RWPE1 (cell line): ENCODE measurements at places on chromosomes 4 and X.

- no peak for DNase-seq
Measured at GRCh38 chr4:26858947-26859401, 1.7 kb upstream of the STIM2 start.

DNA sequence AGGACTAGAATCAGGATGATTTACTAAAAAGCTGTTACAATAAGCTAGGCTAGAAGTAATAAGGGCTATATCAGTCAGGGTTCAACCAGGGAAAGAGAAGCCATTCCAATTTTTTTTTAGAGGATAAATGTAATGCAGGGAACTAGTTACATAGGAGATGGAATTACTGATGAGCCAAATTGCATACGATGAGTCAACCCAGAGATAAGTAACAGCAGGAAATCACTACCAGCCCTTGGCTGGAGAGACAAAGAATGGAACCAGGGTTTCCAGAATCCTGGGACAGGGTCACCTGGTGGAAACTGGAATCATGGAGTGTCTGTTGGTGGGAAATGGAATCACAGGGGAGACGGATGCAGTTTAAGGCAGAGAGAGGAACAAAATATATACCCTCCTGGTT is 13.1 kb upstream of the MAGEA4 start:
- DNase-seq = no peak

DNA sequence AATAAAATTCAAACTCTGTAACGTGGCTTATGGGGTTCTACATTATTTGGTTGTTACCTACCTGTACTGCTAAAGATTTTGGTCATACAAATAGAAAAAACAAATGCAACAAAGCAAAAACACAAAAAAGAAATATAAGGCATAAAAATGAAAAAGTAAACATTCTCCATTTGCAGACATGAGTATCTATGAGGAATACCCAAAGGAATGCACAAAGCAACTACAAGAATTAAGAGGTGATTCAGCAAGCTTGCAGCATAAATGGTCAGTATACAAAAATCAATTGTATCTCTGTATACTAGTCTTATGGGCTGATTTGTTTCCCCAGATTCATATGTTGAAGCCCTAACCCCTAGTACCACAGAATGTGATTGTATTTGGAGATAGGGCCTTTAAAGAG is 3.6 kb upstream of the PDE5A start:
- peak; percentile 10 for DNase-seq

- DNase-seq = no peak
Measured at GRCh38 chr4:29983890-29984289, 736.3 kb upstream of the PCDH7 start.

DNA sequence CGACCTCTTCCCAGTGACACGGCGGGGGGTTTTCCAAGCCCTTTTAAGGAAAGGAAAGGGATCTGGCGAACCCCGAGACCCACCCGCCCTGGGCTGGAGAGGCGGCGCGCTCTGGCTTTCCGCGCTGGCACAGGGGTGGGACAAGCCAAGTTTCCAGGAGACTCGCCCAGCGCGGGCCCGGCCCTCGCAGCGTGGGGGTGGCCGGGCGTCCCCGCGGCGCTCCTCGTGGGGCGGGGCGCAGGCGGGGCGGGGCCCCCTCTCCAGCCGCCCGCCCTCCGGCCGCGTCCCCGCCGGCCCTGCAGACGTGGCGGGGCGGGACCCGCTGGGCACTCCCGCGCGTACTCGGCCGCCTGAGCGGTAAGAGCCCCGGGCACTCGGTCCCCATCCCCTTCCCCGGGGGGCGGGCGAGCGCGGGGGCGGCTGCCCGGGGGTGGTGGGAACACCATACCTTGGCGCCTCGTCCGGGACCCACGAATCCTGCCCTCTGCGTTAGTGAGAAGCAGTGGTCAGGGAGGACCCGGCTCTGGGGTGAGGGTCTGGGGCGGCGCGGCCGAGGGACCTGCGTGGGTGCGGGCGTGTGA is at the start of gene FAM114A1:
TSS of gene FAM114A1 (plus strand) at position 329 of the 581 bp plus-strand sequence. CDS start 10,273 bp downstream, outside the sequence.
- DNase-seq = peak; percentile 79

- no peak for DNase-seq
Measured at GRCh38 chr4:689723-690122, 772 bp upstream of the SLC49A3 start.

DNA sequence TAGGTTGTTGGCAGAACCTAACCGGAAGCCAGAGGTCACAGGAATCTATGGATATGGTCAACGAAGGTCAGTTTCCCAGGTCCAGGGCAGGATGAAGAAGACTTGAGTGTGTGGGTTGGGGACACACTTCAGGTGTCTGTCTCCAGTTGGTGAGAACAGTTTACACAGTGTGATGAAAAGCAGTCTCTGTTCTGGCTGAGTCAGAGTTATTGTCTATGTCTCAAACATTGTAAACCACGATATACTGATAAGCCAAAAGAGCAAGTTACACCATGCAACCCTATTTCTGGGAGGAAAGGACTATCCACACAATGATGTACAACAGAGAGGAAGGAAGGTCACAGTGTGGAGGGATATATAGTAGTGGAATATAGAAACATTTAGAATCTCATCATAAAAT is 187.1 kb upstream of the C1QTNF7 start:
- DNase-seq = no peak

DNA sequence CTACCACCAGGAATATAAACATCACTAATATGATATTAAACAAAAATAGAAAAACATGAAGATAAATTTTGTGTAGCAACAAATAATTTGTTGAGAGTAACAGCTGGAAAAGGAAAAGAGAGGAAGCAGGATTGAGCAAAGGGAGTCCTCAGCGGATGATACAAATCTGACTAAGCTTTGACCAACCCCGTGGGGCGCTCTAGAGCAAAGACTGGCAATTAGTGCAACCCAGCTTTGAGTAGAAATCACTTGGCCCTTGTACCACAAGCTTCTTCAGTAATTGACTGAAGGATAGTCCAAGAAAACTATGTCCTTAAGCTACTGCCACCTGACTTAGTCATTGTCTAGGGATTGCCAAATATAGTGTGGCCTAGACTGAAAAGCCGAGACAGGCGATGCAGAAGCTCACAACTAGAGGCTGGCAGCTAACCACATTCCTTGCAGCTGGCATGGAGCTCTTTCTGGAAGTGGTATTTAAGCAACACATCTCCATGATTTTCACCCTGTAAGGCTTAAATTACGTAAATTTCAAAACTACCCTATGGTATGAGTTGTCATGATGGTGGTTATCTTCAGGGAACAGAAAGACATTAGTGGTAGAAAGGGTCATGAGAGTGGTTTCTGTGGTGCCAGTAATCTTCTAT is 396.0 kb downstream of the PDGFC start:
- no peak for DNase-seq

GRCh38 chr4:119729835-119730670 is 101.4 kb upstream of the PDE5A start:
- DNase-seq = peak; percentile 26
